ENCODE measurements at places on chromosomes 3 and 15.

DNA sequence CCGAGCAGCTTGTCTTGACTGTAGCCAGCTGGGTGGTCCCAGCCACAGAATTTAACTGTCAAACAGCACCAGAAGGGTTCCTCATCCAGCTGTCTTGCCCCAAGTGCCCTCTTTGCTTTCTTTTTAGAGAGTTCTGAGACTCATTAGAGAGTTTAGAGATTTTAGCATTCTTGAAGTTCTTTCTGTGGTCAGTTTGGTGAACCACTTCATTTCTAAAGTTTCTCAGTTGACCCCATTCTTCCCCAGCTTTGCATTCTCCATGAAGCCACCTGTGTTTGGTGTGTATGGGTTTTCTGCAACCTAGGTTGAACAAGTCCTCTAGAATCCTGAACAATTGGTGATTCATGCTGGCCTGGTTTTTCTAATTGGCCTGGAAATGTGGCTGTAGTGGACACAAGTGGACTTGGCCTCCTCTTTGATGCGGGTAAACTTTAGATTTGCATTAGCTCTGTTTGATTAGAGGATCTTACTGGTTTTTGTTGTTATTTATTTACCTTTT, 33.7 kb downstream of the FLNB start:
- DNase-seq: peak; percentile 38

DNA sequence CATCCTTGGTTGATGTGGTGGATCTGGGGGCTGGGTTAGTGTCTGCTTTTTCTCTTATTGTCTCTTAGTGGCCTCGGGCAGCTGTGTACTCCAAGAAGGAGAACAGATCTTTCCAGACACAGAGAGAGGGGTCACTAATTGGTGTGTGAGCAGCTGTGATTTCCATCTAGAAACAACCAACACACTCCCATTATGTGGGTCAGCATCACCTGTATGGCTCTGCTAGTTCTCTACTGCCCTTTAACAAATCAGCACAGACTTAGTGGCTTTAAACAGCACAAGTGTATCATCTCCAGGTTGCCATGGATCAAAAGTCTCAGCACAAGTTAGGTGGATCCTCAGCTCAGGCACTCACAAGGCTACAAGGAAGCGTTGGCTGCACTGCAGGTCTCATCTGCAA, 156.8 kb downstream of the LRTM1 start:
- DNase-seq: no peak

DNA sequence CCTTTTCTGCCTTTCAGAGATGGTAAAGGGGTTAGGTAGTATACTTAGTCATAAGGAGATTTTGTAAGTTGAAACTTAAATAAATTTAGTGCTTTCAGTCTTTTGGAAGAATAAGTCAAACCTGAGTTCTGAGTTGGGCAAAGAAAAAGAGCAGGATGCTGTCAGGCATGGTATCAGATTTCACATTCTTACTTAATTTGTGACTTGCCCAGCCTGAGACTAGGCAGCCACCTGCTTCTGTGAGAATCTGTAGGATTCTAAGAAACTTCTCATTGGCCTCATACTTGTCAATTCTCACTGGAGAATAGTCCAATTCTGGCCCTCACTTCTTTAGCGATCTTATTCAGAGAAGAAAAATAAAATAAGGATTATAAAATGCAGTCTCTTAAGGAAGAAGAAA, 577.5 kb downstream of the DIPK2A start:
- no peak for DNase-seq

DNA sequence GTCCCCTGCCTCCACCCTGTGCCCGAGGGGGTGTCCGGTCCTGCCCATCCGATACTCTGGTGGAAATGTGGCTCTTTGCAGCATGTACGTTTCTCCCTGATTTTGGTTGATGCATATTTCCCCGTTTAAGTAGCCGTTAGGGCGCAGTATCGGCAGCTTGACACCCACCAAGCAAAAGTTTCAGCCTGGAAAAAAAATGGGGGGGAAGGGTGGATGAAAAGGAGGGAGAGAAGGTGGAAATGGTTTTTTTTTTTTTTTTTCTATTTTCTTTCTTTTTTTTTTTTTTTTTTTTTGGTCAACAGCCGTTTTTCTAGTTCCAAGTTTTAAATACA, 1.3 kb downstream of the RAP2B start:
- DNase-seq: peak; percentile 25

DNA sequence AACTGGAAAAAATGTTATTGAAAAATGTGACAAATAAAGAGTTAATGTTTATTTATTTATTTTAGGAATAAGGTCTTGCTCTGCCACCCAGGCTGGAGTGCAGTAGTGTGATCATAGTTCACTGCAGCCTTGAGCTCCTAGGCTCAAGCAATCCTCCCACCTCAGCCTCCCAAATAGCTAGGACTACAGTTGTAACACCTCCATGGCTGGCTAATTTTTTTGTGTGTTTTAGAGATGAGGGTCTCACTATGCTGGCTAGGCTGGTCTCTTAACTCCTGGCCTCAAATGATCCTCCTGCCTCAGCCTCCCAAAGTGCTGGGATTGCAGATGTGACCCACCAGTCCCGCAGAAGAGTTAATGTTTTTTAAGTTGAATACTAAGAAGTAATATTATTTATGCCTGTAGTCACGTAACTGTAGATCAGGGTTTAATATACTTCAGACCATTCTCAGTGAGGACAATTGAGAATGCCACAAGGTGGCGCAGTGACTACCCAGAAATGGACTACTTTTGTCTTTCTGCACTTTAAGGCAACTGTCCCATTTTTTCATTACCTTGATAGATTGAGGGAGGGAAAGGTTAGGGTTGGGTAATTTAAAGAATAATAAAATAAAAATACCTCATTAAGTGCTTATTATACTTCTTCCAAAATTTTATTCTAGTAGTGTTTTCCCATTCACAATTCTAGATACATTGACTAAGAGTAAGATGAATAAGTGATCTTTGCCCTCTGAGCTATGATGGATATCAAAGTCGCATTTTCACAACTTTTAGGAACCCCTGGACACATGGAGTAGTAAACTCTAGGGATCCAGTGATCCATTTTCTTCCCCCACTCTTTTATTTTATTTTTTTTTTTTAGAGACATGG, 6.0 kb downstream of the MUC13 start:
- DNase-seq: peak; percentile 64

GRCh38 chr3:72116226-72116625, 331.3 kb upstream of the PROK2 start:
- no peak for DNase-seq

GRCh38 chr15:61768131-61768530, 292.1 kb downstream of the VPS13C start:
- DNase-seq: no peak
